ENCODE measurements at places on chromosomes 7 and 10.

GRCh38 chr10:28878236-28878970 lies 201.1 kb downstream of the BAMBI start:
- no peak for DNase-seq

GRCh38 chr10:77850620-77851231 lies 75.8 kb downstream of the DLG5 start:
- DNase-seq, result no peak

GRCh38 chr7:15461576-15461975 lies 100.2 kb downstream of the AGMO start:
- DNase-seq, result no peak

DNA sequence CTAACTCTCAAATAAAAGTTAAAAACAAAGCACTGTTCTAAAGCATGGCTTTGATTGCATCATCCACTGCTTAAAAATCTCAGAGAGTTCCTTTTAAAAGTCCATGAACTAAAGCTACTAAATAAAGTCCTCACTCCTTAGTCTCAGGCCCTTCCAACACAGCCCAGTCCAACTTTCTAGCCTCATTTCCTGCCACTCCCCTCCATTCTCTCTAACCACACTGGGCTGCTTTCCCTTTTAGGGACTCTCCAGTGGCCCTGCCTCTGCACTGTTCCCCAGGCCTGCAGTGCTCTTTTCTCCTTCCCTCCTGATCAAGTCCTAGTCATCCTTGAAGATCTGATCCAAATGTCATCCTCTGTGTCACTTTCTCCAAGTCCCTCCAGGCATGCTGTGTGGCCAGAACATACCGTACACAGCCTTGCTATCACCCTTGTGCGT lies 56.9 kb upstream of the PPP1R3C start:
- no peak for DNase-seq

GRCh38 chr7:26447116-26447515 lies 155.5 kb downstream of the SNX10 start:
- DNase-seq, result no peak

GRCh38 chr10:75755528-75755927 lies 324.1 kb downstream of the LRMDA start:
- no peak for DNase-seq

DNA sequence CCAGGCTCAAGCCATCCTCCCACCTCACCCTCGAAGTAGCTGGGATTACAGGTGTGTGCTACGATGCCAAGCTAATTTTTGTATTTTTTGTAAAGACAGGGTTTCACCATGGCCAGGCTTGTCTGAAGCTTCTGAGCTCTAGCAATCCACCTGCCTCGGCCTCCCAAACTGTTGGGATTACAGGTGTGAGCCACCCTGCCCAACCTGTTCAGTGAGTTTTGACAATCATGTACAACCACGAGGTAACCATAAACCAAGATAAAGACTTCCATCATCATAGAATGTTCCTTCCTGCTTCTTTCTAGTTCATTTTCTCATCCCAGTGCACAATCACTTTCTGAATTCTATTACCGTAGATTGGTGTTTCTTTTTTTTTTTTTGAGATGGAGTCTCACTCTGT lies 30.5 kb upstream of the MKRN1 start:
- no peak for DNase-seq

- DNase-seq, result no peak
Observed at GRCh38 chr7:6317797-6318438, 45.5 kb upstream of the CYTH3 start.

DNA sequence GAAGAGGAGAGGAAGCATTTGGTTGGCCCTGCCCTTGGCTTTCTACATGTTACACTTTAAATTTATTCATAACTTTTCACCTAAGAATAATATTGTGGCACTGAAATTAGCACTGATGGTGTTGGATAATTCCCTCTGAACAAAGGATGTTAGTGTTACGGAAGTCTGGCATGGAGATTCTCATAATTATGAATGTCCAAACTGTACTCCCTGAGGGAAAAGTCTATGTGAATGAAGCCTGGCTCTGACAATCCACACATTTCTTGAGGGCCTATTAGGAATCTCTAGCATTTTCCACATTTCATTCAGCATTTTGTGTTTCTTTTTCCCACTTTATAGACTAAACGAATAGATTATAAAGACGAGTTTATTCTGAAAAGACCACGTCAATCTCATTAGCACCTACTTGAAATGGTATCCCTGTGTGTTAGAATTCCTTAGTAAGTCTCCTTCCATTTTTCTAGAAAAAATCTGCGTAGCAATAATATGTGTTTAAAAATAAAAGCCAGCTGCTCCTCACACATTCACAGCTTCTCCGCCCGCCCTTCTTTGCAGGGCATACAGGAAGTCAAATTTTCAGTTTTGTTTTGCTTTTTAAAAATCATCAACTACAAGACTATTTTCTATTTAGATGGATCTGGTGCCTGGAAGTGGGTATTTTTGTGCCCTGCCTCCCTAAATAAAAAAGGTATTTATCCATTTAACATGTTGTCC lies 131.8 kb upstream of the PALS2 start:
- DNase-seq, result no peak

DNA sequence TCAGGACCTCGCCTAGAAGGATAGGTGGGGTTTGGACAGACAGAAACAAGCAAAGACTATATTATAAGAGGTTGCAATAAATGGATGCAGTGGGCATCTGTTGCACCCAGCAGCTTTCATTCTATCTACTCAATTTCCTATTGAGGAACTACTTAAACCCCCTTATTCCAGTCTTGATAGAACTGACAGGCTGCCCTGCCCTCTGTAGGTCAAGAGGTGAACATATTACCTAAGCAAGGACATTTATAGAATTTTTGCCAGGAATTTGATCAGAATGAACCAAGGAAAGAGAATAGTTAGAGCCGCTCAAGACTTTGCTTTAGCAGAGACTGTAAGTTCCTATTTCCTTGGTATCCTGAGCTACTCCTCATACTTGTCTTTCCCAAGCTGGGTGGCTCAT lies 9.5 kb downstream of the VTI1A start:
- DNase-seq, result no peak

DNA sequence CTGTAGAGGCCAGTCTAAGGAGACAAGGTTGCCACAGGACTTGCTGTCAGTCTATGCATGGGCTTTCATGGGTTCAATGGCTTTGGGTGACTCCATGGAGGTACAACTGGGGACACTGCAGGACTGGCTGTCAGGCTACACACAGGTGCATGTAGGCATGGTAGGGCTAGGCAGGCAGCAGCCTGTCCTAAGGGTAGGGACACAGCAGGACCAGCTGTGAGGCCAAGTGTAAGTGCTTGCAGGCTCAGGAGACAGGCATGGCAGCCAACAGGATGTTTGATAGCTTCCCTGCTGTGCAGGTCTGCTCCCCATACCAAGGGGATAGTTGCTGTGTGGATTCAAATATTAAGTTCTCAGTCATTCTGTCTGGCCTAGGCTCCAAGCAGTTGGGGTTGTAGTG lies 181.0 kb upstream of the NPY start:
- no peak for DNase-seq

DNA sequence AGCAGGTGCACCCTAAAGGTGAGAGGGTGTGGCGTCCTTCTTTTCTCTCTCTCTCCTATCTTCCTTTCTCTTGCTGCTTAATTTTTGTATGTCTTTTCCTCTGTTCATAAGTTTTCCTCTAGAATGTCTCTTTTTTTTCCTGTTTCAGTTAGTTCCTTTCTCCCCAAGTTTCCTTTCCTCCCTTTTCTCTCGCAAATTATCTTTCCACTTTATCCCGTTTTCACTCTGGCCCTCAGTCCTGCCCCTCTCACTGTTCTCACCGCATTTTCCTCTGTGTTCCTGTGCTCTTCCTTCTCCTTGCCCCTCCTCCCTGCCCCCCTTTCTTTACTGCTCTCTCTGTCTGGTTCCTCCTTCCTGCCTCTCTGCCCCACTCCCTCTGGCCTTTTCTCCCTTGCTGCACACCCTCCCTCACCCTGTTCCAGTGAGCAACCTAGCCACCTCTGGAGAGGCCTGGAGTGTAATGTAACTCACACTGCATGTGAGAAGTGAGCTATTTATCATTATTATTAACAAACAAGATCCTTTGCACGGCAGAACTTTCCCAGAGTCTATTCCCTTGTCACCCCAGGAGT lies 158.5 kb downstream of the C10orf105 start:
- DNase-seq, result no peak

- DNase-seq, result no peak
Observed at GRCh38 chr7:4939971-4940728, 18.8 kb downstream of the MMD2 start.

- DNase-seq, result no peak
Observed at GRCh38 chr10:112966194-112966855, 16.3 kb downstream of the TCF7L2 start.

- DNase-seq, result no peak
Observed at GRCh38 chr10:89591111-89591795, 53.8 kb downstream of the PANK1 start.

DNA sequence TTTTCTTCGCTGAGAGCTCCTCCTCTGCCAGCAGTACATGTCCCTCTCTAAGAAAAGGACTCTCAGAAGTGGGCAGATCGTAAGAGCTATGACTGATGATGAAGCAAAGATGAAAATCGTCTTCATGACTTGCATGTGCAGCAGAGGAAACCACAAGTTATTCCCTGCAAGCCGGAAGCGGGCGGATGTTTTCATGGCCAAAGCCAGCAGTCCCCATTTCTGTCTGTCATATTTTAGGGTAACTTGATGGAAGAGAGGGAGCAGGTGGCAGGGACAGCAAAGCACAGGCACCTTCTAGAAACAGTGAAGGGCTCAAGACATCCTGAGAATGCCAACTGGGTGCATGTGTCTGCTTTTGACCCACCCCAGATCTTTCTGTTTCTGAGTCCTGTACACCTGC lies 19.9 kb downstream of the KLF6 start:
- DNase-seq, result no peak

- DNase-seq, result no peak
Observed at GRCh38 chr10:112832361-112832878, 117.6 kb upstream of the TCF7L2 start.

DNA sequence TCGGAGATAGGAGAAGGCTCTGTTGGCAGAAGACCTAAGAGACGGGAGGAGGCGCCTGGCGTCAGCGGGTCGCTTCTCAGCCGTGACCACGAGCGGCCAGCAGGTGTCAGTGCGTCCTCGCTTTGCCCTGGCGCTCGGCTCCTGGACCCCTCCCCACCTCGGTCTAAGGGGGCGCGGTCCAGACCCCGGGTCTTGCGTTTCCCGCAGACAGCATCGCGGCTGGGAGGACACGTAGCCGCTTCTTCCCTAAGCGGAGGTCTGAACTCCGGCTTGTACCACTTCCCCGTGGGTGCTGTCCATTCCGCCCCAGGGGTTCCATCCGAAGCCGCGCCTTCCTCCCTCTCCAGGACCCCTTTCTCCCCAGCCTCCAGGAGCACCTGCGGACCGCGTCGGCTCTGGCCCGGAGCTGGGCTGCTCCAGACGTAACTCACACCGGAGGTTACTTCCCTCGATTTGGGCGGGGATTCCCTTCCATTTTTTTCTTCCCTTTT lies 593 bp upstream of the ADRA2A start:
- DNase-seq, result peak; percentile 48

DNA sequence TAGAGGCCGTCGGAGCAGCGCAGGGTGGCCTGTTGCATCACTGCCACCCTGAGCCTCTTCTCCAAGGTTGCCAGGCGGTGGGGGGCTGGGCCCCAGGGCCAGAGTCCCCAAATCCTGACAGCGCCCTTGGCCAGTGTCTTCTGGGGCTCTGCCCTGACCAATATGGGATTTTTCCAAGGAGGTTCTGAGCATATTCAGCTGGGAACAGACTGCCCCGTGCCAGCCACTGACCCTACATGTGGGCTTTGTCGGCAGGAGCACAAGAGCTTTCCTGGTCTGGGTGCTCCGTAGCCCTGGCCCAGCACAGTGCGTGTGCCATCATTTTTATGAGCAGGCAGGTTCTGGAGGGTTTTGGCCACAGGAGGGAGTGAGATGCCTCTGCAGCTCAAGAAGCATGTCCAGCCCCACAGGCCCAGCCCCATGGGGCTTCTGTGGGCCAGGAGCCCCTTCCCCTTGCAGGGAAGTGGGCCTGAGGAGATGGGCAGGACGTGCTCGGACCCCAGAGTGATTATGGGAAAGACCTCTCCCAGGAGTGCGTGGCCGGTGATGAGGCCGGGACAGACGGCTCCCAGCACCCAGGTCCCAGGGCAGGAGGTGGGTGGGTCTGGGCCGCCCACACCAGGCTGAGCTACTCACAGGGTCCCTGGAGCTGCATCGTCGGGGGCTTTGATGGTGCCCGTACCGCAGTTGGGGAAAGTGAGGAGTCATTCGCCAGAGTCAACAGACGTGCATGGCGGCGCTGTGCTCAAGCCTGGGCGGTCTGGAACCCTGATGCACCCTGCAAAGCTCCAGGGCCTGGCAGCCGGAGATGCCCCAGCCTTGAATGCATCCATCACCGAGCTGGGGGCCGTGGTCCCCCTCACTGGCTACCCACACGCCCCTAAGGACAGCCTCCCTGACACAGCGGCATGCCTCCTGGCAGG lies 66.6 kb downstream of the PWWP2B start:
- DNase-seq, result no peak

DNA sequence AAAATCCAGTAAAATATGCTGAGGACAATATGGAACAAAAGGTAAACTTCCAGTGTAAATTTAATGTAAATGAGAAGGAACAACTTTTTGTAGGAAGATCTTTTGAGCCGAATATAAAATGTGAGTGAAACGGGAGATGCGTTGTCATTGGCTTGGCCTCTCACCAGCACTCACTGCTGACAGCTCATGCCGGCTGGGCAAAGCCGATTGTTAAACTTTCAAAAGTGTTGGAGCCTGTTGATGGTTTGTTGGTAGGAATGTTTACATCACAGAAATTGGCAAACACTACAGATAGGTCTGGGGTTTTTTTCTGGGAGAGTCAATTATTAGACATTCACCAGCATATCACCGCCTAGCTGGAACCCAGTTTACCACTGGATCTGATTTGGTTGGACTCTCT lies 6.1 kb downstream of the PSTK start:
- DNase-seq, result no peak

- DNase-seq, result no peak
Observed at GRCh38 chr7:36404639-36405408, 15.2 kb downstream of the ANLN start.

DNA sequence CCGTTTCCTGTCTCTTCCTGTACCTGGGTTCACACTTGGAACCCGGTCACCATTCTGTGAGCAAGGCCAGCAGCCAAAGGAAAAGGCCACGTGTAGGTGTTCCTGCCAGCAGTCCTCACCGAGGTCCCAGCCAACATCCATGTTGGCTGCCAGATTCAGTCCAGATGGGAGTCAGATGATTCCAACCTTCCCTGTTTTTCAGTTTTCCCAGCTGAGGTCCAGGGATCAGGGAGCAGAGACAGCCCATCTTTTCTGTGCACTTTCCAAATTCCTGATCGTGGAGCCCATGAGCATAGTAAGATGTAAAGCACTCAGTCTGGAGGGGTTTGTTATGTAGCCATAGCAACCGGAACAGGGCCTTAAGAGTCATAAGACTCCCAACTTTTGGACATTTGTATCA lies 3.9 kb upstream of the PVRIG start:
- no peak for DNase-seq

GRCh38 chr10:52335665-52336064 lies 21.6 kb downstream of the DKK1 start:
- no peak for DNase-seq

GRCh38 chr10:115624448-115624847 lies 531.3 kb downstream of the ATRNL1 start:
- no peak for DNase-seq

GRCh38 chr10:22005763-22006162 lies 2.2 kb upstream of the DNAJC1 start:
- no peak for DNase-seq

- DNase-seq, result no peak
Observed at GRCh38 chr7:121449329-121449728, 53.2 kb upstream of the FAM3C start.

GRCh38 chr10:128859738-128860386 lies 607.2 kb upstream of the MGMT start:
- DNase-seq, result no peak

GRCh38 chr10:19385846-19386450 lies 337.3 kb downstream of the MALRD1 start:
- no peak for DNase-seq
